ENCODE measurements at places on chromosomes 11 and 22.

DNA sequence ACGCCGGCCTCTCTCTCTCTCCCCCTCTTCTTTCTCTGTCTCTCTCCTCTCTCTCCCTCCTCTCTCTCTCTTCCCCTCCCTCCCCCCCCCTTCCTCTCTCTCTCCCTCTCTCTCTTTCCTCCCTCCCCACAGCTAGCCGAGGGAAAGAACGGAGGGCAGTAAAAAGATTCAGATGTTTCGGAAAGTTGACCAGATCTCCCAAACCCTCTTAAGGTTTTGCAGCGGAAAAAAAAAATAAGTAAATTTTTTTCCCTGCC lies 195 bp upstream of the ALX4 start:
- no peak for DNase-seq

GRCh38 chr11:2399488-2400068 lies 972 bp upstream of the TSSC4 start:
- DNase-seq: no peak

GRCh38 chr11:33651555-33651954 lies 49.1 kb downstream of the C11orf91 start:
- DNase-seq: no peak

GRCh38 chr22:44366372-44367300 lies 53.9 kb upstream of the SHISAL1 start:
- DNase-seq: no peak

DNA sequence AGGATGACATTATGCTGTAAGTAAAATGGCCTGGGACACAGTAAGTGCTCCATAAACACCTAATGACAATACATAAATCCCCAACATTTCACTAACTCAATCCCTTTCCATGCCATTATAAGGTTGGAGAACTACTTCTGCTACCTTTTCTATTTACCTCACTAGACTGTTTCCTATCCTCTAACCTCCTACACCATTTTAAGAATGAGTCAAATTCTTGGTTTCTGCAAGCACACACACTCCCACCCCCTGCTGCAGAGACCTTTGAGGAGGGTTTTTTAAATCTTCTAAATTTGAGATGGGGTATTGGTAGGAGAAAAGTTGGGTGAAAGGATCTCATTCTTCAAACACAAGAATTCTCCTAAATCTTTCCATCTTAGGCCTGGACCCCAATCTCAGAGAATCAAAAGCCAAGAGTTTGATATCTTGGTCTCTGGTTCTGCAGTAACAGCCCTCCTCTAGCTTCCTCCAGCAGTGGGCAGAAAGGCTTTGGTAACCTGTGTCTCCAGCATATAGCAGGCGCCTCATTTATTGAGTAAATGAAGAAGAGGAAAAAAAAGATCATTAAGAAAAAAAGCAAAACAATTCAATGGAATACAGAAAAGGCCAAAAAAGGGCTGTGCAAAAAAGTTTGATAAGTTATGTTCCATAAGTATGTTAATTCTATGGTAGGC lies 42.3 kb downstream of the SYTL2 start:
- no peak for DNase-seq

DNA sequence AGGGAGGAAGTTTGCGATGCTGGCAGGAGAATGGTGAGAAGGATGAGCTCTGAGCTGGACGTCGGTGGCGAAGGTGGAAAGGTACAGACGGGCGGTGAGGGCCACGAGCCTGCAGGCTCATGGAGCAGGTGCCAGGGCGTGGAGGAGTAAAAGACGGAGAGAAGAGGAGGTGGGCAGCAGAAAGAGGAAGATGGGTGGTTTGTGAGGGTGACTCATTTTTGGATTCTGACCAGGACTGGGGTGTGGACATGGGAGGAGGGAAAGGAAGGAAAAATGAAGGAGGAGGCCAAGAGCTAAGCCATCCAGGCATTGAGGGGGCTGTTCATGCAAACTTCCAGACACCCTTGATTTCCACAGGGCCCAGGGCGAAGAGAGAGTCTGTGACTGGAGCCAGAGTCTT lies 3.5 kb downstream of the ZDHHC24 start:
- no peak for DNase-seq

GRCh38 chr11:131693756-131694155 lies 323.3 kb downstream of the NTM start:
- no peak for DNase-seq

- no peak for DNase-seq
These were observed 1048.4 kb downstream of the TBC1D22A start for GRCh38 chr22:47810505-47811500.

DNA sequence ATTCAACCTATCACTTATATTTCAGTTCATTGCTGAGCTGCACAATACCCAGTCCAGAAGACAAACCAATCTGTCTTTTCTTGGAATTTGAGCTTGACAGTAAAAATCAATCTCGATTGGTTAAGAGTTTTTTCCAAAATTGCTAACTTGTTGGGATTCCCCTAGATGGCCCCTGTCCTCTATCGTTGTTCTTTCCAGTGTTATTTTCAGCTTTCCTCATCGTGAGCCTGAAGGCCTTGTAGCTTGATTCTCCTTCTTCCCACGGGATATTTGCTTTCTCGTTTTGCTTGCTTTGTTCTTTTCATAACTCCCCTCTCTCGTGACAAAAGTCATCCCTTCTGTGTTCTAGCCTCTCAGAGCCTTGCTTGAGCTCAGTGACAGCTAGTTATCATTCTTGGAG lies 3.1 kb downstream of the OR8B8 start:
- DNase-seq: no peak

DNA sequence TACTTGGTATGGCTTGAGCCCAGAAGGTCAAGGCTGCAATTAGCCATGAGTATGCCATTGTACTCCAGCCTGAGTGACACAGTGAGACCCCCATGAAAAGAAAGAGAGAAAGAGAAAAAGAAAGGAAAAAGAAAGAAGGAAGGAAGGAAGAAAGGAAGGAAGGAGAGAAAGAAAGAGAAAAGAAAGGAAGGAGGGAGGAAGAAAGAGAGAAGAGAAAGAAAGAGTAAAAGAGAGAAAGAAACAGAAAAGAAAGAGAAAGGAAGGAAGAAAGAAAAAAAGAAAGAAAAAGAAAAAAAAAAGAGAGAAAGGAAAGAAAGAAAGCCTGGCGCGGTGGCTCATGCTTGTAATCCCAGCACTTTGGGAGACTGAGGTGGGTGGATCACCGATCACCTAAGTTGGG lies 77.5 kb downstream of the CSTPP1 start:
- DNase-seq: no peak

GRCh38 chr11:59186130-59186594 lies 14.2 kb downstream of the DTX4 start:
- peak; percentile 25 for DNase-seq

- DNase-seq: no peak
These were observed 71.5 kb downstream of the WNT7B start for GRCh38 chr22:45905326-45905923.

- no peak for DNase-seq
These were observed 7.6 kb downstream of the THAP7 start for GRCh38 chr22:20994128-20994901.

DNA sequence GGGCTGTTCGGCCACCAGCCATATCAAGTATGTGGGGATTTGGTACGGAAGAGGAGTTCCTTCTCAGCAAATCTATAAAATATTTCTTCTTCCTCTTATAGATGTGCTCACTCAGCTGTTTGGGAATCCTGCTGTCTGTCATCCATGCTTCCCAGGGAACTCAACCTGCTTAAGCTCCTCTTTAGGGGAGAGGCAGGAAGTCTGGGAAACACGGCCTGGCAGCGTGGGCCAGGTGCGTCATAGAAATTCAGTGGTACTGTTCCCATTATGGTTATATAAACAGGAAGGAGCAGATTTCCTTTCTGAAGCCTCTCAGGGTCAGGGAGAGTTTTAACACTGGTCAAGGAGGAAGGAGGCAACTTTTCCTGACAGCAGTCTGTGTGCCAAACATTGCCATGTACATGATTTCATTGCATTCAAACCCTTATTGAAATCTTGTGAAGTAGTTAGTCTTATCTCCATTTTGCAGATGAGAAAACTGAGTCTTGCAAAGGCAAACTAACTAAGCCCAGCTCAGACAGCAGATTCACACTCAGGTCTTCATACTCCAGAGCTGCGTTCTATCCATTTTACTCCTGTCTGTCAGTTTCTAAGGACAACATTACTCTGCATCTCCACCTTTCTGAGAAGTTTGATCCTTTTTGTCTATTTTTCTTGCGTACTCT lies 35.4 kb upstream of the AMOTL1 start:
- no peak for DNase-seq

- DNase-seq: peak; percentile 86
These were observed at the start of gene RCOR2 for GRCh38 chr11:63916837-63917691. Gene RCOR2, minus strand, starts transcription at chr11:63917164. Its CDS starts 708 bp downstream, at chr11:63916456.

GRCh38 chr11:106121570-106122320 lies 44.3 kb downstream of the AASDHPPT start:
- DNase-seq: no peak

DNA sequence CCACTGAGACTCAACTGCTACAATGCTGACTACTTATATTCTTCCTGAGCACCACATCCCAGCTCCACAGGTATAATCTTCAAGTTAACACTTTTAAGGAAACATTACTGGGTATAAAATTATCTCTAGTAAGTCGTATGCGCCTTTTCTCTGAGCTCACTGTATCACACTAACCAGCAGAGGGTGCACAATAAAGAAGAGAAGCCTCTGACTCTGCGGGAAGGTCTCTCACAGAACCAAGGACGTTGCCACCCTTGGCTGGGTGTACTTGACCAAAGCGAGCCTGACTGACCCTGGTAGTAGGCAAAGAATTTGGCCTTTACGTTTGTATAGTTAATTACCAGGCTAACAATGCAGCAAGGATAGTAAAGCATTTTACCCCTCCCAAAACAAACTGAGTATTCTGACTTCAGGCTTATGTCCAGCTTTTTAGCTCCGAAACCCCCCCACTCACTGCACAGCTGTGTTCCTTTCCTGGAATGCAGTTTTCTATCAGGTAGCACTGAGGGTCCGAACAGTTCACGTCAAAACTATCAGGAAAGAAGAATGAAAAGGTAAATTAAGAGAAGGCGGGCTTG lies at the start of gene BTBD18:
Gene BTBD18, minus strand, starts transcription at position 144 of the 578 bp plus-strand sequence. CDS start 631 bp downstream, outside the sequence.
- peak; percentile 40 for DNase-seq

DNA sequence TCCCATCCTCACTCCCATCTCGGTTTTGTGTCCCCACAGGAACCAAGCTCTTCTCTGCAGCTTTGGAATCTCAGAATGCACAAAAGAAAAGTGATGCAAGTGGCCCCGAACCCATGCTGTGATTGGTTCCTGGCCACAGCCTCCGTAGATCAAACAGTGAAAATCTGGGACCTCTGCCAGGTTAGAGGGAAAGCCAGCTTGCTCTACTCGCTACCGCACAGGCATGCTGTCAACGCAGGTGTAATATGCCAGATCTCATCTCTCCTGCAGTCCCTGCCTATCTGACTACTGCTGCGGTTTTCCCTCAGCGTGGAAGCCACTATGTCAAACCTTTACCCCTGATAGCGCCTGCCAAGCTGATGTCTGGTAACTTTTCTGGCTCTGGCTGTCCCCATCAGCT lies 200.5 kb upstream of the LRRC4C start:
- DNase-seq: no peak

- DNase-seq: no peak
These were observed 8.1 kb upstream of the NEU3 start for GRCh38 chr11:74980634-74981033.

DNA sequence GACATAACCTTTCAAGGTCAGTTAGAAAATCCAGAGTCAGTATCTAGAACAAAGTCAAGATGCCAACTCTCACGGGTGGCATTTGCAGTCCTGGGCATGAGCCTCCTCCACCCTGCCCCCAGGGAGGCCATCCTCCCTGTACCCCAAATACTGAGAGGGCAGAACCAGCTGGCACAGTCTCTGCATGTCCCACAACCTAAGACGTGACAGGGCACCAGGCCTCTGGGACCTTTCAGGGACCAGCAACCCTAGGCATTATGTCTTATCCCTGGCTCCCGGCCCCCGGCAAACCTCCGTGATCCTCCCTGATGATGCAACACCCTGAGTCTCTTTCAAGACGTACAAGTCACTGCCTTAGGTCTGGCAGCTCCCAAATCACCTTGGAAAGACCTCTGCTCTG lies 2.0 kb downstream of the MB start:
- no peak for DNase-seq

DNA sequence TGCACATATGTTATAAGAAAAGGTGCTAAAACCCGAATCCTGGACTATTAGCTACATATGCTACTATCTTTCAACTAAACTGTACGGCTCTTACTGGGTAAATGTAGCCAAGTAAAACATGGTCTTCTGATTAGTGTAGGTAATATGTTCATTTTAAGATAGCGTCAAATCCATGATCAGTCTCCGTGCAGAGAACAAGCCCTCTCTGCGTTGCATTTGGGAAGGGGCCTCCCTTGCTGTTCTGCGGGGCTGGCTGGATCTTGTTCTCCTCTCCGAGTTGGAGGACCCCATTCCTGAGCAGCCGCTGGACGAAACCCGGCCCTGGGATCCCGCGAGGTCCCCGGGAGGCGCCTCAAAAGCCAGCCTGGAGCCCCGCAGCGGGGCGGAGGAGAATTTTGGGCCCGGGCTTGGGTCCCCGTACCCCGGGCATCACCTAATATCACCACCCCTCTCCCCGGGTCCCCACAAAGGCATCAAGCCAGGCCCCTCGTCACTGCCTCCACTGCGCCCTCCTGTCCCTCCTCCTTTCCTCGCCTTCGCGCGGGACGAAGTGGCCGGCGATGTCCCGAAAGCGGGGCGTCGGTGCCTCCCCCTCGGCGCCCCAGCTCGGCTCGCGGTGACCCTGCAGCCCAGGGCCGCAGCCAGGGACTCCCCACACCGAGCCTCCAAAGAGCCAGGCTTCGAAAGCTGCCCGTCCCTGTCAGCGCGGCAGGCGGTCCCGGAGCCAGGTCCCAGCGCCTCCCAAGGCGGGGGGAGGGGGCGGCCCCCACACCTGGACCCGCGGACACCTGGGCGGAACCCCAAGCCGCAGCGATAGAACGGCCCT lies 54.5 kb upstream of the FBXO3 start:
- DNase-seq: peak; percentile 19

GRCh38 chr11:70580036-70580805 lies 181.9 kb downstream of the CTTN start:
- peak; percentile 57 for DNase-seq

GRCh38 chr11:57530215-57530595 lies 349 bp downstream of the TIMM10 start:
- DNase-seq: no peak

GRCh38 chr11:46390331-46391171 lies 1.0 kb downstream of the CHRM4 start:
- no peak for DNase-seq

- DNase-seq: no peak
These were observed 101.9 kb upstream of the VPREB1 start for GRCh38 chr22:22142661-22143060.

- no peak for DNase-seq
These were observed 52.1 kb upstream of the ANO1 start for GRCh38 chr11:70026012-70026411.

DNA sequence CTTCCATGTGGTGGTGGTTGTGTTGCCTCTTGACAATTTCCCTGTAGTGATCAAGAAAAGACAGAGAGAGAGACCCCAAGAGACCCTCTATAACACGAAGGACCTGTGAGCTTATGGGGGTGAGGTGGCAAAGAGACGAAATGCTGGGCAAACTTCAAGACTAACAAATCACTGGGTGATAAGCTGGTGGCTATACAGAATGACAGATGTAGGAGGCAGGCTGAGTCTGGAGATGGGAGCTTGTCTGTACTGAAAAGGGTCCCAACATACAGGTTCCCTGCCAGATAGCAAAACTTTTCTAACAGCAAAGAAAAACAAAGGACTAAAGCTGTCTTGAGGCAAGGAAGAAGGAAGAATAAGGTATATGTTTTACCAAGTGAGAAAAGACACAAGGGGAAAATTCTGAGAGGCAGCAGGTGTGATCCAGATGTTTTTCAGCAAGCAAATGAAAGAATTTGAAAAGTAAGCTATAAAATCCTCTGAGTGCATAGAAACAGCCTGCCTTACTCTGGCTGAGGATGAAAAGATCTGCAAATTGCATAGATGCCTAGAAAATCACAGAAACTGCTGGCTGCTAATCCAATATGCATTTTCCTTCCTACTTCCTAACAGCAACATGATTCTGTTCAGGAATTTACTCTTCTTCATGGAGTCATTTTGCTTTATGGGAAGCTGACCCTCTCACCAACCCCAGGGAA lies 21.9 kb upstream of the LYVE1 start:
- no peak for DNase-seq

Data from common myeloid progenitor, CD34-positive (primary cell).